ENCODE measurements at places on chromosomes 4 and X.

DNA sequence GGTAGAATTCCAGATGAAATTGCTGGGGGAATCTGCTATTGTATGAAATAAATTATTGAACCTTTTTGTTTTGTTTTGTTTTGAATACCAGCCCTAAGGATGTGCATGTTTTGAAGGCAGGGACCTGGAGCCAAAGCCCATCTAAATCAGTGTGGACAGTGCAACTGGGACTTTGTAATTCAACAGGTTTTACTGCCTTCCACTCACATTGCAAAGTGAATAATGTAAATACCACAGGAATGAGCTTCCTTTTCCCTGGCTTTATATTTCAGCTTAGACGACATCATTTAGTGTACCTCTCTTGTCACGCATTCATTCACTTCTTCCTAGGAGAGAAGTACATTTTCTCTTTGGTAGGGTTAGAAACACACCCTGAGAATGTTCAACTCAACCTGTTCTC is 795.0 kb downstream of the CENPC start:
- no peaks in the 10 kb centered on the region for H3K27me3 ChIP-seq
- H3K4me1 ChIP-seq: no peaks in the 10 kb centered on the region
- no peaks in the 10 kb centered on the region for H3K36me3 ChIP-seq

- no peaks in the 10 kb centered on the region for H3K27me3 ChIP-seq
- H3K4me1 ChIP-seq: no peaks in the 10 kb centered on the region
- no peak overlapping the region for H3K4me3 ChIP-seq
- H3K36me3 ChIP-seq: no peaks in the 10 kb centered on the region
- no peak for DNase-seq
- no peak overlapping the region for H3K27ac ChIP-seq
Measured at GRCh38 chr4:7487502-7487901, 52.8 kb upstream of the PSAPL1 start.

GRCh38 chr4:76716658-76717057 is 181.3 kb downstream of the SOWAHB start:
- no peak overlapping the region for H3K27ac ChIP-seq
- no peaks in the 10 kb centered on the region for H3K27me3 ChIP-seq
- H3K4me3 ChIP-seq: no peak overlapping the region
- peaks cover 9% of the 10 kb centered on the region for H3K4me1 ChIP-seq
- no peak for DNase-seq

DNA sequence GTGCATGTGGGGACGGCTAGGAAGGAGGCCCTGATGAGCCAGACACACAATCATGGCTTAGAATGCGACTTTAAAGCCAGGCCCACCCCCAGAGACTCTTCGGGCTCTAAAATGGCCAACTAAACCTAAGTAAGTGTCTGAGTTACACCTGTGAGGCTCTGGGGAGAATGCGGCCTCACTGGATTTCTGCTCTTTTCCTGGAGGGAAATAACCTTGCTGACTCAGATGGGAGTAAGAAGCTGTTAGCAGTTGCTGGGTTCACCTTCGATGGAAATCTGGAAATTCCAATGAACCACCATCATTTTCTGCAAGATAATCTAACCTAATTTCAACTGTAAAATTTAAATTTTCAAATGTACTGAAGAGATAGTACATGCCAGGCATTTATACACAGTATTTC is 97.6 kb upstream of the MAML3 start:
- H3K4me3 ChIP-seq: no peak overlapping the region
- H3K4me1 ChIP-seq: no peaks in the 10 kb centered on the region
- no peak overlapping the region for H3K27ac ChIP-seq
- H3K36me3 ChIP-seq: no peaks in the 10 kb centered on the region
- no peaks in the 10 kb centered on the region for H3K27me3 ChIP-seq

DNA sequence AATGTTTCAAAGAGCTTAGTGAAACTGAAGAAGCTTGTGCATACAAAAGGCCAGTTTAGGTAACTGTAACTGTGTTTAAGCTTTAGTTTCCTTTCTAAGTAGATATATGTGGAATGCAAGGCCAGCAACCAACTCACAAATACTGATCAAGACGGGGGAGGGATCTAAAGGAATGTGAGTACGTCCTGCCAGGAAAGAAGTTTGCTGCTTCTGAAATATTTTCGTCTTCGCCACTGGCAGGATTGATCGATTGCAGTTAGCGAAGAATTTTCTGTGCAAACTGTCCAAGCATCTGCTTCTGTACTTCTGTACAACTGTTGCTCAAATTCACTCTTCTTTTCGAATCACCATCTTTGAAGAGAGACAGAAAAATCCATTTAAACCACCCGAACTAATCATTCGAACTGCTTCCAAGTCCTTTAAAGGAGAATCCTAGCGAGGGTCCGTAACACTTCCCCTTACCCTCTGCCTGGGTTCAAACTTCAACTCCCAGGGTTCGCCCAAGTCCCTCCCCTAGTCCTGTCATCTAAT is 373 bp upstream of the INTS6L start:
- H3K27ac ChIP-seq: peak overlapping the region; percentile 98
- no peaks in the 10 kb centered on the region for H3K36me3 ChIP-seq
- no peaks in the 10 kb centered on the region for H3K27me3 ChIP-seq
- no peak overlapping the region for H3K4me3 ChIP-seq
- DNase-seq: no peak

- H3K27me3 ChIP-seq: no peaks in the 10 kb centered on the region
- DNase-seq: no peak
- no peak overlapping the region for H3K27ac ChIP-seq
- H3K4me3 ChIP-seq: no peak overlapping the region
- no peaks in the 10 kb centered on the region for H3K36me3 ChIP-seq
Measured at GRCh38 chr4:59608466-59608865, 1591.7 kb upstream of the ADGRL3 start.

- H3K4me1 ChIP-seq: peaks cover 1% of the 10 kb centered on the region
- H3K27me3 ChIP-seq: no peaks in the 10 kb centered on the region
- no peaks in the 10 kb centered on the region for H3K36me3 ChIP-seq
- peak; percentile 92 for DNase-seq
Measured at GRCh38 chr4:83618431-83618830, 82.5 kb downstream of the GPAT3 start.

DNA sequence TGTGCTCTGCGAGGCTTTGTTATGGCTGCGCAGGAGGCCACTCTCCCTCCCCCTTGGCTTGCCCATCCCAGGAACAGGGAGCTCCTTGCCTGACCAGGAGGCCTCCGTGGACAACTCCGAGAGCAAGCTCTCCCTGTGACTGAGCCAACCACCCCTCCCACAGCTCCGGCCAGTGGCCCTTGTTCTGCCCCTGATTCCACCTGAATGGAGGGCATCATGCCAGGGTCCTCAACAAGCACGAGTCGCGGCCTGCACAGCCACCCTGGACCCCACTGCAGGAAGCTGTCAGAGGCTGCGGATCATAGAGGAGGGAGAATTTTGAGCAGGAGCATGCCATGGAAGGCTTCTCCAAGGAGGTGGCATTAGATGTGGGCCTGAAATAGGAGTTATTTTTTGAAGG is 44.8 kb upstream of the GRPEL1 start:
- no peaks in the 10 kb centered on the region for H3K36me3 ChIP-seq
- H3K27ac ChIP-seq: no peak overlapping the region
- DNase-seq: no peak
- H3K4me1 ChIP-seq: no peaks in the 10 kb centered on the region
- H3K27me3 ChIP-seq: no peaks in the 10 kb centered on the region

DNA sequence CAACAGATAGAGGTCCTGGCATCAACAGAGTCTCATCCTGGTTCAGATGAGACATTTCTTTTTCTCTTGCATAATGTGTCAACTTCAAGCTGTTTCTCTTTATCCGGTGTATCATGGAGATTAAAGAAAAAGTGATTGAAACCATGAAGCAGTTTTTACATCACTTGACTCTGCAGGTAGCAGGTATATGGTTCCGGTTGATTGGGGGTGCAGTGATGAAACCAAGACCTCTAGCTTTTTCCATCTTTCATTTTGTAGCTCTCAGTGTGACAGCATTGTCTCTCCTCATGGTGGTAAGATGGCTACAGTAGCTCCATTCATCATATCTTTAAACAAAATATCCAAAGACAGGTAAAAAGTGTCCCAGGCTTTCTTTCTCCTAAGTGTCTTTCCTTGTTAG is 2.4 kb upstream of the HOPX start:
- no peak overlapping the region for H3K4me3 ChIP-seq
- peaks cover 6% of the 10 kb centered on the region for H3K27me3 ChIP-seq
- DNase-seq: no peak
- H3K36me3 ChIP-seq: no peaks in the 10 kb centered on the region

- peaks cover 3% of the 10 kb centered on the region for H3K36me3 ChIP-seq
- no peak for DNase-seq
- H3K4me1 ChIP-seq: no peaks in the 10 kb centered on the region
- no peak overlapping the region for H3K27ac ChIP-seq
- no peaks in the 10 kb centered on the region for H3K27me3 ChIP-seq
- no peak overlapping the region for H3K4me3 ChIP-seq
Measured at GRCh38 chrX:48513670-48514069, 4.9 kb downstream of the PORCN start.

GRCh38 chr4:125620066-125620860 is 305.5 kb downstream of the FAT4 start:
- H3K4me3 ChIP-seq: no peak overlapping the region
- no peaks in the 10 kb centered on the region for H3K27me3 ChIP-seq
- no peak overlapping the region for H3K27ac ChIP-seq
- H3K4me1 ChIP-seq: no peaks in the 10 kb centered on the region

- no peaks in the 10 kb centered on the region for H3K27me3 ChIP-seq
- peaks cover 2% of the 10 kb centered on the region for H3K4me1 ChIP-seq
- no peak overlapping the region for H3K4me3 ChIP-seq
- no peak overlapping the region for H3K27ac ChIP-seq
Measured at GRCh38 chrX:12994321-12994720, 19.4 kb downstream of the TMSB4X start.

DNA sequence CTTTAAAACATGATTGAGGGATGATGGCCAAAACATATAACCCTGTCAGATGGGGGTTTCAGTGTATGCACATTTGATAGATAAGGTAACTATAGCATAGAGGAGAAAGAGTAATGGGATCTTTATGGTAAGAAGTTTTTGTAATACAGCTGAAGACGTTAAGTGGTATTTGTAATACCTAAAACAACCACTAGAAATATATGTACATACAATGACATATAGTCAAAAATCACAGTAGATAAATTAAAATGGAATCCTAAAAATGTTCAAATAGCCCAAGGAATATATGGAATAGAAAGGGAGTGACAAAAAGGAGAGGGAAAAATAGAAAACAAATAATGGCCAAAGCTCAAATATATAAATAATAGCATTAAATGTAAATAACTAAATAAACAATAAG is 371.3 kb upstream of the FSTL5 start:
- no peak overlapping the region for H3K4me3 ChIP-seq
- H3K27ac ChIP-seq: no peak overlapping the region
- H3K27me3 ChIP-seq: no peaks in the 10 kb centered on the region
- H3K36me3 ChIP-seq: no peaks in the 10 kb centered on the region

DNA sequence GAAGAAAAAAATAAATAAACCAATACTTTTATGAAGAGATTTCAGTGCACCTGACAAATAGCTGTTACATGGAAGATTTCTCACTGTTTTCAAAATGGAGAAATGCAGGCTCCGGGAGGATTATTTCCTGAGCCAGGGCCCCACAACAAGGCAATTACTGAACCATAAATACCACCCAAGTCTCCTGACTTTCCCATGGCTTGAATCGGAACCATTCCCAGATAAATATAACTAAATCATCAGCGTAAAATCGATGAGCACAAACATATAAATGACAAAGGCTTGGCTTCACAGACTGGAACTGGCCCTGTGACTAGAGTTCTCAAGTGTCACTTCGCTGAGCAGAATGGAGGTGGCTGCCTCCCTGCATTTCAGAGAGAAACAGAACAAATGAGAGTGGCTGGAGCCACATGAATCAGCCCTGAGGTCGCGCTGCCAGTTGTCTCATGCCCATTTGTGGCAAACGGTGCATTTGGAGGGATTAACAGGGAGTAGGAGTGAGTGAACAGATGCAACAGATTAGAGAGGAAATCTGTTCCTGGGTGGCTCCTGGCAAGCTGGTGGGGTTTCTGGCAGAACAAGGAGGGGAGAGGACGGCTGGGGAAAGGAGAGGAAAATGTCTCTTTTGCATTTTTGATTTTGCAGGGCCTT is 57.3 kb upstream of the STIM2 start:
- no peak overlapping the region for H3K4me3 ChIP-seq

DNA sequence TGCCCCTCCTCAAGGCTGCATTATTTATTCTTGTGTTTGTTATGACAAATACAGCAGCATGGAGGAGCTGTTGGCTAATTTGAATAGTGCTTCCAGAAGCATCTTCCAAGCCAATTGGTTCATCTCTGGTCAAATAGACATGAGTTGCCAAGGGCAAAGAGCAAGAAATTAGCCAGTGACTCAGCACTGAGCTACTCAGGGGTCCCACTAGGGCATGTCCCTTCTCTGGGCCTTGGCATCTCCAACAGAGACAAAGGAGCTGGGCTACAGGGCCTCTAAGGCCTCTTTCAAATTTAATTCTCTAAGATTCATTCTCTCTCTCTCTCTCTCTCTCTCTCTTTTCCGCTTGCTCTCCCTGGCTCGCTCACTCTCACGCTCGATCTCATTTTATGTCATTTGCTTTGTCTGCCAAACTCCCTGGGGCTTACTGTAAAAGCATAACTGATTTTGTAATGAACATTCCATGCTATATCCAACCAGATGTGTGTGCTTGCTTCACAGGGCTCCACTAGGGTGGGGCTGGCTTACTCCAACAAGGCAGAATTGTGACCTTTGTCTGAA is 86.7 kb upstream of the MAGEA4 start:
- peak; percentile 4 for DNase-seq
- H3K36me3 ChIP-seq: no peaks in the 10 kb centered on the region
- no peak overlapping the region for H3K4me3 ChIP-seq
- H3K27me3 ChIP-seq: no peaks in the 10 kb centered on the region
- no peaks in the 10 kb centered on the region for H3K4me1 ChIP-seq

DNA sequence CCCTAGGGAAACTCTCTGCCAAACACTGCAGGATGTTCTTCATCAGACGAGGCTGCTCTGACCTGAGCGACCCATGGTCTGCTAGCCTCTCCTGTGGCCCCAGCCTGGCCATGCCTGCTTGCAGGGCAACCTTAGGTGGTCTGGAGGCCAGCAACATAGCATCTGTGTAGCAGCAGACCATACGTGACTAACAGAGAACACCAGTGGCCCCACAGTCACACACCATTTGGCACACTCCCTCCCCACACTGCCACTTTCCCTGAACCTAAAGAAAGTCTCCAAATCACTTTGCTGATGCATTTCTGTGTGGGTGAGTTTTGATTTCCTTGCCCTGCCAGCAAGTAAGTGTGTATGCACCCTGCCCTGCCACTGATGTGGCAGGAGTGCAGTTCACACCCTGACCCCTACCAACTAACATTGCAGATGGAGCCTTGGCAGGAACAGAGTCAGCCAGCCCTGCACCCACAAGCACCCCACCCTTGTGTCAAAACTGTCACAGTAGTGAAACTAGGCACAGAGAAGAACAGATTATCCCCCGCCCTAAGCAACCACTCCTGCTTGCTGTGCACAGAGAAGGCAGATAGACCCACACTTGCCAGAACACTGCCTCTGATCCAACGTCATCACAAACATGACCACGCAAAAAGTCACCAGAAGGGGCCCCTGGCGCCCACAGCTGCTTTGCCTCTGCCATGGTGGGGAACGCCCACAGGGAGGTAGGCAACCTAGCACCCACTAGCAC is 249.1 kb downstream of the SPIN4 start:
- H3K4me3 ChIP-seq: no peak overlapping the region
- H3K36me3 ChIP-seq: no peaks in the 10 kb centered on the region
- H3K27ac ChIP-seq: no peak overlapping the region
- no peaks in the 10 kb centered on the region for H3K27me3 ChIP-seq
- no peak for DNase-seq
- H3K4me1 ChIP-seq: no peaks in the 10 kb centered on the region

- DNase-seq: no peak
- no peaks in the 10 kb centered on the region for H3K27me3 ChIP-seq
- H3K4me3 ChIP-seq: no peak overlapping the region
- H3K4me1 ChIP-seq: no peaks in the 10 kb centered on the region
- H3K27ac ChIP-seq: no peak overlapping the region
- no peaks in the 10 kb centered on the region for H3K36me3 ChIP-seq
Measured at GRCh38 chrX:38856670-38857265, 55.5 kb downstream of the MID1IP1 start.
